ENCODE measurements at places on chromosomes 2 and 18.

DNA sequence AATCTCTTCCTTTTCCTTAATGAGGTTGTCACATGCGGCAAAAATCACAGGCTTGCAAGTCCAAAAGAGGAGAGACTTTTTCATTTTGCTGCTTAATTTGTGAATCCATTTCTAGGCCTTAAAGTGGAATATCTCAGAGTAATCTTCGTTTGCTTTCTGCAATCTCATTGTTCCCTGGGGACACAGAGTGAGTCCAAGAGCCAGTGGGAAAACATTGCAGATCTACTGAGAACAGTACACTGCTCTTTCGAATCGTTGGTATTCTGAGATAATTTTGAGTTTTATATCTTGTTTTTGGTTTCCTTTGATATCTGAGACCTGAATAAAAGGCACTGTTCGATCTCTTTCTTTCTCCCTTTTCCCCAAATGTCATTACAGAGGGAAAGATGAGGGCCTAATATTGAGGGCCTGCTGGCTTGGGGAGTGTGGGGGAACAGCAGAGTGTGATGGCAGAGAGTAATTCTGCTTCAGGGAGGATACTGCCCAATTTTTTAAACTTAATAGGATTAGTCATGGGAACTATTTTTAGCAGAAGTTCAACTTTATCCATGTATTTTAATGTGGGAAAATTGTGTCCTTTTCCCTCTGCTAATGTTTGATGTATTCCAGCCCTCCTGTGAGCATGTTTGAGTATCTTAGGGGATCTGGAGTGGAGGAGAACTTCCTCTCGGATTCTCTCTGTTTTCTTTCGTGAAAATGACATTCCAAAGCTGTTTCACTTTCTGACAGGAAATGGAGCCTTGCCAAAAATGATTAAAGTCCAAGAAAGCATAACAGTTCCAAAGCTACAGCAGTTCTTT is 418.2 kb upstream of the ZEB2 start:
- no peak for DNase-seq

GRCh38 chr2:29114946-29115609 is at the start of gene CLIP4:
TSS of gene CLIP4 (plus strand) at chr2:29115415. CDS start at chr2:29121389, 5,974 bp downstream.
- DNase-seq: peak; percentile 74

GRCh38 chr2:105597011-105597805 is 147.5 kb upstream of the NCK2 start:
- DNase-seq: no peak

DNA sequence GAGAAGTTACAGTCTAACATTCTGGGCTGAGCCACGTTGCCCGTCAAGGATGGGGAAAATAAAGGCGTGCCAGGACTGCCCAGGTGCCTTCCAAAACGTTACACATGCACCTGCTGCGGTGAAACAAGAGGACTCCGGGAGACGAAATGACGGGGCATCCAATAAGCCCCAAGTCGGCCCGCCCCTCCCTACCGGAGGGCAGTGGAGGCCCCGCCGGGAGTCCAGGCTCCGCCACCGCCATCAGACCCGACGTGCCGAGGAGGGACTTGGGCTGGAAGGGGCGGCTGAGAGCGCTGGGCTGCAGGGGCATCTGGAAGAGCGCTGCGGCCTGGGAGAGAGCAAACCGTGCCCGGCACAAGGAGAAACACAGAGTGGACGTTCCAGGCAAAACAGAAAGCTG is 112.5 kb upstream of the GPC1 start:
- no peak for DNase-seq

- DNase-seq: no peak
These were observed 471.4 kb upstream of the REG3G start for GRCh38 chr2:78553866-78554647.

DNA sequence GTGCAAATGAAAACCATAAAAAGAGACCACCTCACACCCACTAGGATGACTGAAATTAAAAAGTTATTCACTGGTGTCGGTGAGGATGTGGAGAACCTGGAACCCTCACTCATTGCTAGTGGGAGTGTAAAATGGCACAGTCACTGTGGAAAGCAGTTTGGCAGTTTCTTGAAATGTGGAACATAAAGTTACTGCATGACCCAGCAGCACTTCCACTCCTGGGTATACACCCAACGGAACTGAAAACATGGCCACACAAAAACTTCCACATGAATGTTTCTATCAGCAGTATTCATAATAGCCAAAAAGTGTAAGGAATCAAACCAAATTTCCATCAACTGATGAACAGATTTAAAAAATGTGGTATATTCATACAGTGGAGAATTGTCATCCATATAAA is 65.1 kb upstream of the SLC66A3 start:
- DNase-seq: no peak

GRCh38 chr18:63225434-63225833 is 94.1 kb downstream of the BCL2 start:
- no peak for DNase-seq

DNA sequence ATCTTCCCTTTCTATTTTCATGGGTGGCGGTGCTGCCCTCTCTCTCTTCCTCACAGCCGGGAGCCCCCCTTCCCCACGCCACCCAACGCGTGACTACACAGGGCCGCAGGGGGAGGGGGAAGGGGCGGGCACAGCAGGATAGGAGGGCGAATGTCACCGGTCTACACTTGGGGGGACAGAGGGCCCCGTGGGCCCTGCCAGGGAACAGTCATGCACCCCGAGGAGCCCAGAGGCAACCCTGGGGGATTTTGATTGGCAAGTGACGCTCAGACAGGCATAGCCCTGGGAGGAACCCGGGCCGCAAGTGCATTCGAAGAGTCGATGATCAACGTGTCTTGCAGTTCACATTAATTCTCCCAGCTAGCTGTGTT is 91.1 kb upstream of the ANKRD30BL start:
- DNase-seq: no peak

GRCh38 chr18:2588666-2589344 is 17.4 kb downstream of the NDC80 start:
- DNase-seq: no peak

DNA sequence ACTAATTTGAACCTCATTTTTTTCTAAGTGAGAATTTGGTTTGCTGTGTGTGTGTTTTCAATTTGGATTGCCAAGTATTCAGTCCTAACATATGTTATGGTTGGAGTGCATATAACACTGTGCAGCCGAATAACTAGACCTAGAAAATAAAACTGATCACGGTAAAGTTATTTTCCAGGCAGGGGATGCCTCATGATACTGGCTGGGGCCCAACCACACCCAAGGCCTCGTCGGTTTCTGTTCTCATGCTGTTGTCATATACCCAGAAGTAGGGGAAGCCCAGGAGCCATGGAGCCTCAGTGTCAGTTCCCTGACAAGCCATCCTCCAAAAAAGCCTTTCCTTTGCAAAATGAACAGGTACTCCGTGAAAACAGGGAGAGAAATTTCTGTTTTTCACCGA is 160.2 kb downstream of the GBX2 start:
- DNase-seq: no peak

DNA sequence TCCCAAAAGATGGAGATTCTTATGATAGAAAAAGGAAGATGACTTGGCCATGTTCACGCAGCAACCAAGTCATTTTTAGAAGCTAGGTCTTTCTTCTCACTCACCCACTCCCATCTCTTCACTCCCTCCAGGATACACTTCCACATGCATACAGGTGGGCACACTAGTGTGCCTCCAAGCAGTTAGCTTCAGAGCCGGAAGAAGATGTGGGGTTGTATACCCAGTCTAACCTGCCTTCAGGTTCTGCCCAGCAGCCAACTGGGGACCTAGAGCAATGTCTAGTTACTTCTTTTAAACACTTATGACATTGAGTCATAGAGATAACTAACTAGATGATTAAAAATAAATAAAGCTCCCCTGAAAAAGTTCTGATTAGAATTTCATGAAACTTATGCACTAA is 21.8 kb upstream of the TANK start:
- no peak for DNase-seq

GRCh38 chr2:100730290-100730868 is 89.6 kb upstream of the NPAS2 start:
- peak; percentile 69 for DNase-seq

DNA sequence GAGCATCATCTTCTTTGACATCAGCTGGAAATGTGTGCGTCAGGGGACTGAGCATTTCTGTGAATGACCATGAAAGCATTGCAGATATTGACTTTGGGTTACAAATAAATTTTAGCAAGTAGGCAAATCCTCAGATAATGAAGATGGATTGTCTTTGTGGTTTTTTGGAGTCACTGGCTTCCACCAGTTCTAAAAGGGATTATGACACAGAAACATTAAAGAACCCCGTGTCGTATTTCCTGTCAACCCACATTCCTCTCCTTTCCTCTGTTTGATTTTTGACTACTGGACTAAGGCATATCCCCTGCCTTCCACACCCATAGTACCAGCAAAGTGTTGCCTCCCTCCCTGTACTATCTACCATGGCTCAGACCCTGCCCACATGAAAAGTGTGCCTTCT is 268.1 kb downstream of the MYO3B start:
- DNase-seq: no peak

DNA sequence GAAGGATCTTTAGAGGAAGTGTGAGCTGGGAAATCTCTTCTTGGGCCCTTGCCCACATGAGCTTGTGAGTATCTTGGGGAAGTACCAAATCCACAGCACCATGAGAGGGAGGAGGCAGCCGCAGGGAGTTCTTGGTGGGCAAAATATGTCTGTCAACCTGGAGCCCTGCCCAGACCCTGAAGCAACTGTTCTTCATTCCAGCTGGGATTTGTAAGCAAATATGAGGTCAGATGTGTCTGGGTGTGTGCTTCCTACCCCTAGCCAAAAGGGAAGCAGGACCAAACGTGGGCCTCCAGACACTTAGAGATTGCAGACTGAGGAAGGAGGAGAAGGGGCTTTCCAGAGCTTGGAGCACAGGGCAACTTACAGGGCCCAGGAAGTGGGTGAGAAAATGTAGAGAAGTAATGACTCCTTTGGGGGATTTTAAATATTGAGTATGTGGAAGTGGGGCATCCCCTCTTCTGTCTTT is 41.9 kb downstream of the TMEM247 start:
- DNase-seq: no peak

DNA sequence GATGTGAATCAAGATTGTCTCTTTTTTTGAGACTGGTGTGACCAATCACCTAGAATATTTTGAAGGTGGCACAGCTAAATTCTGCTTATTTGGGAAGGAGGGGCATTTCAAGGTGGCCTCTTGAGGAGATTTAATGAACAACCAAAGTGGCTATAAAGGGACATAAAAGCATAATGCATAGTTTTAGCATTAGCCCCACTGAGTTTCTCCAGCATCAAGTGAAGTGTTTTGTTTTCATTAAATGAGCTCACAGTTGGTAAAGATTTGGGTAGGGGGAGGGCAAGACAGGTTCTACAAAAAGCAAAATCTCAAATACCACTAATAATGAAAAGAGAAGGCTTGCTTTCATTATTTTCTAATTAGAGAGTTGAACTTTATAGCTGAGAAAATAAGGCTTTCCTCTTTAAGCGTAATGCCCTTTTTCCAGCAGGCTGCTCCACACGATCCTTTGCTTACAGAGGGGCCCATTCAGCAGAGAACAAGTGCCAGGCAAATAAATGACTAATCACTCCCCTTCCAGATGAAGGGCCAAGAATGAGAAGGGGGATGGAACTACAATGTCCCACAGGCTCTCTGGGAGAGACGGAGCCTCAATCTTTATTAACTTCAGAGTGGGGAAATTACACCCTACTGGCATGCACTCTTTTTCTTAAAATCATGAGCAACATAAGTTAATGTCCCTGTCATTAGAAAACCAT is 35.9 kb downstream of the LHCGR start:
- no peak for DNase-seq

DNA sequence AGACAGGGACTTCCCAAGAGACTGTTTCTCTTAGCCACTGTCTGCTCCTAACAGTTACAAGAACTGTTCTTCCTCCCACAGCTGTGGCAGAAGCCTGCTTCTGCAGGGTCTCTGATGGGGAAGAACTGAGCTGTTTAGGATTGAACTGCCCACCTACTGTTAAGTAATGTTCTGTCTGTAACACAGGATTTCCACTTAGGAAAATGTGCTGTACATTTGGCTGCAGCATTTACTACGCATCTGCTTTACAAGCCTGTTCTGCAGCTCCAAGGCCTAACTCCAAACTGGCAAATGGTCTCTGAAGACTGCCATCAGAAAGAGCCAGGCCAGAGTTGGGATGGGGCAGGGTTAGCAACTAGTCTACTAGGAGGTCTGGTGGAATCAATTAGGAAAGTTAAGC is 87.8 kb upstream of the UPP2 start:
- DNase-seq: no peak

DNA sequence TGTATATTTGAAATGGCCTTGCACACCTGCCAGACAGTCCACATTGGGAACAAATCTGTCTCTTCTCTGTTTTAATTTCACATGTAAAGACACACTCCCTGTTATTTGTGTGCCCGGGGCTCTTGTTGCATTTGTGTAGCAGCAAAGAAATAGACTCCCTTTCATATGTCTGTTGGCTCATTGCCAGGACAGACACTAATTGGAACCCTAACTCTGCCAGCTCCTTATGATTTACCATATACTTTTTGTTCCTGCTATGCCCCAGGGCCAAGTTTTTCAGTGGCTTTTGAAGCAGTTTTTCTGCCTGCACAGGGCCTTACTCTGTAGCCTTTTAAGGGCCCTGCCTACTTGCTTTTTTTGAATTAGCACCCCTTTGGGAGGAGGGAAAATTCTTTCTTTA is 396.9 kb downstream of the DLGAP1 start:
- no peak for DNase-seq

- peak; percentile 18 for DNase-seq
These were observed 41.8 kb upstream of the CDC42EP3 start for GRCh38 chr2:37713258-37713700.
